ENCODE measurements at places on chromosomes 16 and 17.

DNA sequence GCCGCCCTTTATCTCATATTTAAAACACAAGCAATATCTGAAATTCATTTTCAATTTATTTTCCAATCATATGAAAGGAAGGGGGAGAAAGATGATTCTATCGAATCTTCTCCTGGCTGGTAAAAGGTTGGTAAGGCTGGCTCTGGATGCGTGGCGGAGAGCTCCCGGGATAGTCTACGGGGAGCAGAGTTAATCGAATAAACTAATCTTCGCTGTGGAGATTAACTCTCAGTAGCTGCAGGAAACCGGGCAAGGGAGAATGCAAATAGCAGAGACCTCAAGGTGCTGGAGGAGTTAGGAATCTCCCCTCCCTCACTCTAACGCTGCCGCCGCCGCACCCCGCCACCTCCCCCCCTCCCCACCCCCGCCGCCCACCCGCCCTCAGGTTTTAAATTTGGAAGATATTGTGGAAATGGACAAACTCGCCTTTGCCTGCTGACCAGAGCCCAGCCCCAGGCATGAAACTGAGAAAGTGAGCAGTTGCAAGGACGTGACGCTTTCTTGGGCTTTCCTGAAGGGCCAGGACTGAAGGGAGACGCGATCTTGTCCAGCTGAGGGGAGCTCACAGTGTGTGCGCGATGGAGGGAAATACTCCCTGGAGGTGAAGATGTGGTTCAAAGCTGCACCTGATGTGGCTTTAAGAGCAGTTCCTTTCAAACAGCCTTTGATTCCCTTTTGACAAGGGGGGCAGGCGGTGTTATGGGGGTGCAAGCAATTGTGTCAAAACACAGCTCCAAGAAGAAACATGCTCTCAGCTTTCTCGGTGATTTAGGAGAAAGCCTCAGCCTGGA, 308.2 kb upstream of the IRX3 start:
- DNase-seq = no peak

GRCh38 chr17:61410141-61411010, 10.7 kb downstream of the TBX2 start:
- DNase-seq = no peak

DNA sequence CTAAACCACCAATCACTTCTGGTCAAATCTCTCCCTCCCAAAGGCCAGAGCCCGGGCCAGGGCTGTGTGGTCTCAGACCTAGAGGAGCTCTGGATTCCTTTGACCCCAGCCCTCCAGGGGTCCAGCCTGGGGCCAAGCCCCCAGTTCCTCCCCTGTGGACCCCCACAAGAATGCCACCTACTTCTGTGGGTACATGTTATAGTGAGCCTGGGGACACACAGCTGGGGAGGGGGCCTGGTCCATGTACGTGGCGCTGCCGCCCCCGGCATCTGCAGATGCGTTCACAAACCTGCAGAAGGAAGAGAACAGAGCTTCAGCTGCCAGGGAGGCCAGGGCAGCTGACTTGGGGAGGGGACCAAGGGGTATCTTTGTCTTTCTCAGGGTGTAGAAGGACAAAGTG, 7.9 kb upstream of the GHDC start:
- DNase-seq = no peak

DNA sequence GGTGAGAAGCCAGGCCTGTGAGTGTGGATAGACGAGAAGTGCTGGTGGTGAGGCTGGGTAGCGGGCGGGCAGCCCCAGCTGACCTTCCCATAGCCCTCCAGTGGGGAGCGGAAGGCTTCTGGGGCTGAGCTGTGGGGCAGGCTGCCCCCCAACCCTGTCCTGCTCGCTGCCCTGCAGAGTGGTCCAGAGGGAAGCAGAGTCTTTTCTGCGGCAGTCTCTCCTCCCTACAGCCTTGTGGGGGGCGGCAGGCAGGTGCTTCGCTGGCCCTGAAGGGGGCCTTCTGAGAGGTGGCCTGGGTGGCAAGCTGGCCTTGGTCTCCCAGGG, 3.7 kb downstream of the NLGN2 start:
- DNase-seq = no peak

GRCh38 chr17:5047446-5047845, 12.2 kb upstream of the SLC52A1 start:
- no peak for DNase-seq

- no peak for DNase-seq
Observed at GRCh38 chr17:49708515-49709183, 885 bp upstream of the SLC35B1 start.

GRCh38 chr16:84379709-84380362, 11.5 kb downstream of the ATP2C2 start:
- no peak for DNase-seq

DNA sequence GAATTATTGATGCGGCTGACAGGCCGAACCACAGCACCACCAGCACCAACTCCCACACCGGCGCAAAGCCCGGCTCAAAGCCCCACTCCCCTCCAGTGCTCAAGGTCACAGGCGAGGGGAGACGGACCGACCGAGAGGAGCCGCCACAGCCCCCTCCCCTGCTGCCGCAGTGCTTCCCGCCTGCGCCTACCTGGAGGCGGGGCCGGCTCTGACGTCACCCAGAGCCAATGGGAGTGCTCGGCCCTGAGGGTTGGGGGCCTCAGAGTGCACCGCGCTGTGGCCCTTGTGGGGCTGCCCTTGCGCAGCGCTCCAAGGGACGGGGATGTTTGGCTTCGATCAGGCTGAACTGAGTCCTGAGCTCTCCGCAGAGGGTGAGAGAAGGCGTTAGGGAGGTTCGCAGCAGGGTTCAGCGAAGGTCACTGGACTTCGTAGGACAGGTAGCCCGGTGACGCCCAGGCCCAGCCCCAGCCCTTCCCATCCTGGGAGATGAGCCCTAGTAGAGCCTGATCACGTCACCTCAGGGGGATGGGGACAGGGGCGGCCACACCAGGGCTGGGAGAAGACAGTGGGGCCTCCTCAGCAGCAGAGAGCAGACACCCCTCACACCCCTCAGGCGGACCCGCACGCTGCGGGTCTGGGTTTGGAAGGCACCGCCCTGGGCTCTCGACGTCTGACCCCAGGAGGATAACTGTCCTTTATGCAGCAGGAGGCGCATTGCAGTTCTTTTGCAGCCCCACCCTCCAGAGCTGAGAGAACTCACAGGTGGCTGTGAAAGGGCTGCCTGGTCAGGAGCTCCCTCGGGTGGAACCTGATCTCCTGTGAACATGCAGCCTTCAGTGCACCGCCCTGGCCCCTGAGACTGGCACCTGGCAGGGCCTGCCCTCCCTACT, 1.5 kb downstream of the NDRG4 start:
- DNase-seq = no peak

- DNase-seq = no peak
Observed at GRCh38 chr17:64579917-64580316, 73.1 kb downstream of the CEP95 start.

- DNase-seq = no peak
Observed at GRCh38 chr17:27990100-27990499, 52.4 kb upstream of the NLK start.

DNA sequence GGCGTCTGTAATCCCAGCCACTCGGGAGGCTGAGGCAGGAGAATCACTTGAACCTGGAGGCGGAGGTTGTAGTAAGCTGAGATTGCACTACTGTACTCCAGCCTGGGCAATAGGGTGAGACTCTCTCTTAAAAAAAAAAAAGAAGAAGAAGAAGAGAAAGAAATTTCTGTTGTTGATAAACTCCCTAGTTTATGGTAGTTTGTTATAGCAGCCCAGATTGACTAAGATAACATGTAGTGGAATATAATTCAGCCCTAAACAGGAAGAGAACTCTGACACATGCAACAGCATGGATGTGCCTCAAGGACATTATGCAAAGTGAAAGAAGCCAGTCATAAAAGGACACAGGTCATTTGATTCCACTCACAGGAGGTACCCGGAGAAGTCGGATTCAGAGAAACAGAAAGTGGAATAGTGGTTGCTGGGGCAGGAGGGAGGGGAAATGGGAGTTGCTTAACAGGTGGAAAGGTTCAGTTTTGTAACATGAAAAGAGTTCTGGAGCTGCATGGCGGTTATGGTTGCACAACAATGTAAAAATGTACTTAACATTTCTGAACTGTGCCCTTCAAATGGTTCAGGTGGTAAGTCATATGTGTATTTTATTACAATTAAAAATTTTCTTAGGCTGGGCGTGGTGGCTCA, 26.0 kb upstream of the PRM1 start:
- DNase-seq = no peak

- DNase-seq = no peak
Observed at GRCh38 chr17:43721537-43722268, 36.9 kb downstream of the SOST start.

GRCh38 chr17:74516561-74517328, 14.5 kb downstream of the CD300LB start:
- no peak for DNase-seq

DNA sequence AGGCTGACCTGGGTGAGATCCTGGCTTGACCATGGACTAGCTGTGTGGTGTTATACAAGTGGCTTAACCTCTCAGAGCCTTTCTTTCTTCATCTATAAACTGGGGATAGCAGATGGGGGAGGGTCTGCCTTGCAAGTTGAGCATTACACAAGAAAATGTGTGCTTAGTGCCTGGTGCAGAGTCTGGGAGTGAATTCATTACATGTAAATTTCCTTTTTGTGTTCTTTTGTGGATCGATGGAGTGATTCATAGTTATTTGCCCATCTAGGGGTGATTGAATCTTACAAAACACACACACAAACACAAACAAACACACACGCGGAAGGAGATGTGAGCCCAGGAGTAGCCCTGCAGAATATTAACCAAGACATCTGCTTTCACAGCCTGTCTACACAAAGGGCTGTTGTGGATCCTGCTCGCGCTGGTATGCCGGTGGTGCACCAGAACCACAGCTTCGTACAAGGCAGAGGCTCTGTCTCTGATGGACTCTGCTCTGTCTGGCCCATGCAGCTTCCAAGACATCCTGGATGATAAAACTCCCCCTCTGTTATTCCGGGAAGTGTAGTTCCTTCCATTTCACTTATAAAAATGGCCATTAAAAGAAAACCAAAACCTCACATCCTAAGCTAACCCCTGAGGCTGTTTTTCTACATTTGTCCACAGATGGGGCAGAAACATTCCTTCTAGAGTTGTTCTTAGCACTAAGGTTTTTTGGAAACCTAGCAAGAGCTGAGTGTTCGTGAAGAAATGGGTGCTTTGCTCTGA, 86.1 kb downstream of the UTP18 start:
- DNase-seq = no peak

DNA sequence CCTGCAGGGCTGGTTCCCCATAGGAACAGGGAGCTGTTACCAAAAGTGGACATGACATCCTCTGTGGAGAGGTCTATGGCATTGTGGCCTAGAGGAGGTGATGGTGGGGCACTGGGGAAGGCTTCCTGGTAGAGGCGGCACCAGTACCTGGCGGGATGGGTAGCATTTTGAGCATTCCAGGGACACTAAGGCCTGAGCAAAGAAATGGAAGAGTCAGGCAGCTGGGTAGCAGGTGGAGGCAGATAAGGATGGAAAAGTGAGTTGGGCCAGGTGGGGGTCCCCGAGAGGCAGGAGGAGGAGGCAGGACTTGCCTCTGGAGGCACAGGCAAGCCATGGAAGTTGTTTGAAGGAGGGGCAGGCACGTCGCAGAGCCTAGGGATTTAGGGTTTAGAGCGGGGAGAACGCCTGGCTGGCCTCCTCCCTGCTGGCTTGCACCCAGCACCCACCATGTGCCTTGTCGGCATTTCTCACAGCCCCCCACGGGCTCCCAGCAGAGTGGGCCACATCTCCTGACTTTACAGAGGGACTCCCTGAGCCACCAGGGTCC, 5.1 kb upstream of the ADCY7 start:
- DNase-seq = no peak

GRCh38 chr17:78105551-78105950, 23.0 kb downstream of the TMC6 start:
- DNase-seq = no peak

- no peak for DNase-seq
Observed at GRCh38 chr16:28991687-28992086, 6.8 kb downstream of the LAT start.

- no peak for DNase-seq
Observed at GRCh38 chr17:40443196-40443987, at the start of gene IGFBP4. TSS of gene IGFBP4 (plus strand) at chr17:40443450. CDS start at chr17:40443736, 286 bp downstream.

GRCh38 chr16:55082591-55082976, 151.9 kb downstream of the IRX5 start:
- no peak for DNase-seq

DNA sequence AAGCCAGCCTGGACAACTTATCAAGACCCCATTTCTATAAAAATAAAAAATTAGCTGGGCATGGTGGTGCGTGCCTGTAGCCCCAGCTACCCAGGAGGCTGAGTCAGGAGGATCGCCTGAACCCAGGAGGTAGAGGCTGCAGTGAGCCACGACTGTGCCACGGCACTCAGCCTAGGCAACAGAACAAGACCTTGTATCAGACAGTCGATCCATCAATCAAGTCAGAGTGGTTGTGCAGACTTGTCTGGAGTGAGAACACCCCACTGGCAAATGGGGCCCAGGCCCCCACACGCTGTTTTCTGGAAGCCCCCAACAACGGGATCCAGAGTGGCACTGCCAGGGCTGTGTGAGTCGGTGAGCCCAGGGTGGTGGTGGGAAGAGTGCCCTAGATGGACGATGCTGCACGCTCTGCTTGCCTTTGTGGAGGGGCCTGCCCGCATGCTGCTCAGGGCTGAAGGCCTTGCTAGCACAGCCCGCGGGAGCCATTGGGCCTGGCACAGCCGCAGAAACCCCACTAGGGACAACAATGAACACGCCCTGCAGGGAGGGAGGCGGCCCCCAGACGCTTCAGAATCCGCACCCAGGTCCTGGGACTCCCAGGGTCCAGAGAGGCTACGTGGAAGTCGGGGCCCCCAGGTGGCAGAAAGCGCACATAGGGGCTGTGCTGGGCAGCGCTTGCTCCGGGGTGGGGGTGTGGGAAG, 80.1 kb upstream of the GNG13 start:
- DNase-seq = no peak

DNA sequence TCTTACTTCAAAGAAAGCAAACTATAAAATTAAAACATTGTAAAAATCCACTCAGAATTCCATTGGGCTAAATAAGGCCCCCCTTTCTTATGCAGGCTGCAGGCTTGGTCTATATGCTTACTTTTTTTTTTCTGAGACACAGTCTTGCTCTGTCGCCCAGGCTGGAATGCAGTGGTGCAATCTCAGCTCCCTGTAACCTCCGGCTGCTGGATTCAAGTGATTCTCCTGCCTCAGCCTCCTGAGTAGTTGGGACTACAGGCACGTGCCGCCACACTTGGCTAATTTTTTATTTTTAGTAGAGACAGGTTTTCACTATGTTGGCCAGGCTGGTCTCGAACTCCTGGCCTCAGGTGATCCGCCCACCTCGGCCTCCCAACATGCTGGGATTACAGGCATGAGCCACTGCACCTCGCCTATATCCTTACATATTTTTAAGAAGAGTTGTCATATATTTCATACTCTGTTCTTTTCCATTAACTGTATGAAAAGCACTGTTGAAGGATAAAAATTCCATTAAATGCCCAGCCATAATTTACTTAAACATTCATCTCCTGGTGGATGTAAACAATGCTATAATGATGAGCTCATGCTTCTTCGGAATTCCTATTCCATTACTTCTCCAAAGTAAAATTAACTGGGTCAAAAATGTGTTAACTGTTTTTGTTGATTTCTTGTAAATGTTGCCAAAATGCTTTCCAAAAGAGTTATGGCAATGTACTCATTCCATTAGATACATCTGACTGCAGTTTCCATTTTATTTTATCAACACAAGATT, 17.8 kb downstream of the SNN start:
- no peak for DNase-seq

Data from smooth muscle cell of the brain vasculature (primary cell).